Thoracic aorta (tissue), 2 donors: ENCODE measurements at places on chromosomes 7 and 10. TPM values are rescaled to one million over a fixed set of nuclear protein-coding genes. Genes with fewer than 3 reads are reported as not detected.

DNA sequence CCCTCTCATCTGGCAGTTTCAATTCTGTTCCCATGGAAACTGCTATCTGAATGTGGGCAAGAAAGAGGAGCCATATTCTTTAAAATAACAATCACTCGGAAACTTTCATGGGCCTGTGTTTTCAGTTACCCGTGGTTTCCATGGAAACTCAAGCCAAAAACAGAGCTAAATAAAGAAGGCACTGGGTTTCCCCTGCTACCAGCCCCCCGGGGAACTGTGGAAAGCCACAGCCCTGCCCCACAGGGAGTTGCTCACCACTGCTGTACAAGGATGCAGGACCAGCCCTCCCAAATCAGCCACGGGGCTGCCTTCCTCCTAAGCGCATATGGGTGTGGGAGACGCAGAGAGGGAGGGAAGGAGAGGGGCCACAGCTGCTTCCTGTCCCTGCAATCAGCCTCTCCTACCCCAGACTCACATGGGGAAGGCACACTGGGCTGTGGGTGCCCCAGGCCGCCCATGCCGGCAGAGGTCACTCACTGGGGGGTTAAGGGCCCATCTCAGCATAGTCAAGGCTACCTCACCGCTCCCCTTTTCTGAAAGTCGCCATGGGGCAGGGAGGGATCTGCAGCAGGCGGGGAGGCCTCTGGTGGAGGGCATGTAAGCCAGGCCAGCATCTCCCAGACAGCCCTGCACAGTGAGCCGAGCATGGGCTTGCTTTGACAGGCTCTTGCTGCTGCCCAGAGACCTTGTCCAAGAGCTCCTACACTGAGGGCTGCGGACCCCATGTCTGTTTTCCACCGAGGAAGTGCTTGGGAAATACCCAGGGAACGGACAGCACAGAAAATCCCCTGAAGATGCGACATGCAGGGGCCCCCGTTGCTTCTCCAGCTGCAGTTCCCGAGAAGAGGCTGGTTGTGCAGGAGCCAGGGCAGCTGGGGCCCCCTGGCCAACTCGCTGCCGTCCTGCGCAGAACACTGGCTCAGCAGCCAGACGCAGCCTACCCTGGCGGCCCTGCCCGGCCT, 157.3 kb upstream of the PPP2R2D start:
- peaks cover 8% of the 10 kb centered on the region for H3K4me1 ChIP-seq
- H3K4me3 ChIP-seq = no peak overlapping the region
- no peaks in the 10 kb centered on the region for H3K27me3 ChIP-seq
- no peak for DNase-seq
- H3K36me3 ChIP-seq = no peaks in the 10 kb centered on the region

- no peaks in the 10 kb centered on the region for H3K4me1 ChIP-seq
- no peaks in the 10 kb centered on the region for H3K36me3 ChIP-seq
- no peaks in the 10 kb centered on the region for H3K27me3 ChIP-seq
- H3K4me3 ChIP-seq = no peak overlapping the region
- DNase-seq = no peak
- H3K27ac ChIP-seq = no peak overlapping the region
These were observed 11.5 kb downstream of the SCRN1 start for GRCh38 chr7:29977886-29978651.

DNA sequence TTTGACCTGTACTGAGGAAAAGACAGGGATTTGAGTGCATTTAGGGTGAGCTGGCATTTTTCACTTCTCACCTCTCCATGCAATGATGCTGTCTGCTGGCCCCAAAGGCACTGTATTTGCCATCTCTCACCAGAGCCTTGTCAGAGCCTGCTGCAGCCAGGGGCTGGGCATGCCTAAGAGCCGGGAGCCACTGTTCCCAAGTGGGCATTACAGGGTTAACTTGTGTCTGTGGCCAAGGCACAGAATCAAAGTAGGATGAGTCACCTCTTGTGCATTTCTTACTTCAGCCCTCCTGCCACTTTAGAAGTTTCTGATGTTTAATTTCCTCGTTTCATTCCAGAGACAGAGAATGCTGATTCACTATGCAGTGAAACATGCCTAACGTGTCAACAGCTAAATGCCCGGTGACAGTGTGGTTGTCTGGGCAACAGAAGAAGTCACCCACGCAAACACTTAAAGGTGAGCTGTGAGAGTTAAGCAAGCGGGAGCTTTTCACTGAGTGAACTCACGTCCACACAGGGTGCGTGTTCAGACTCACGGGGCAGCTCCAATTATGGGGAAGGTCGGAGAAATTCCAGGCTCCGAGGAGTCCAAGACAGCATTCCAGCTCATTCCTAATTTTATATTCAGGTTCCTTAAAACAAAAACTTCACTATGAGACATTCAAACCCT, 57.1 kb upstream of the IGFBP3 start:
- H3K4me3 ChIP-seq = peak overlapping the region; percentile 54
- H3K27ac ChIP-seq = peak overlapping the region; percentile 91
- H3K4me1 ChIP-seq = peaks cover 48% of the 10 kb centered on the region

GRCh38 chr10:62658516-62658915, 146.0 kb upstream of the ADO start:
- H3K4me1 ChIP-seq = peaks cover 12% of the 10 kb centered on the region
- no peak overlapping the region for H3K27ac ChIP-seq
- H3K27me3 ChIP-seq = no peaks in the 10 kb centered on the region
- no peaks in the 10 kb centered on the region for H3K36me3 ChIP-seq
- no peak overlapping the region for H3K4me3 ChIP-seq

- no peak for DNase-seq
- no peak overlapping the region for H3K27ac ChIP-seq
- no peaks in the 10 kb centered on the region for H3K27me3 ChIP-seq
- no peak overlapping the region for H3K4me3 ChIP-seq
- H3K36me3 ChIP-seq = no peaks in the 10 kb centered on the region
- H3K4me1 ChIP-seq = no peaks in the 10 kb centered on the region
These were observed 258.0 kb upstream of the LYZL1 start for GRCh38 chr10:29030900-29031299.

DNA sequence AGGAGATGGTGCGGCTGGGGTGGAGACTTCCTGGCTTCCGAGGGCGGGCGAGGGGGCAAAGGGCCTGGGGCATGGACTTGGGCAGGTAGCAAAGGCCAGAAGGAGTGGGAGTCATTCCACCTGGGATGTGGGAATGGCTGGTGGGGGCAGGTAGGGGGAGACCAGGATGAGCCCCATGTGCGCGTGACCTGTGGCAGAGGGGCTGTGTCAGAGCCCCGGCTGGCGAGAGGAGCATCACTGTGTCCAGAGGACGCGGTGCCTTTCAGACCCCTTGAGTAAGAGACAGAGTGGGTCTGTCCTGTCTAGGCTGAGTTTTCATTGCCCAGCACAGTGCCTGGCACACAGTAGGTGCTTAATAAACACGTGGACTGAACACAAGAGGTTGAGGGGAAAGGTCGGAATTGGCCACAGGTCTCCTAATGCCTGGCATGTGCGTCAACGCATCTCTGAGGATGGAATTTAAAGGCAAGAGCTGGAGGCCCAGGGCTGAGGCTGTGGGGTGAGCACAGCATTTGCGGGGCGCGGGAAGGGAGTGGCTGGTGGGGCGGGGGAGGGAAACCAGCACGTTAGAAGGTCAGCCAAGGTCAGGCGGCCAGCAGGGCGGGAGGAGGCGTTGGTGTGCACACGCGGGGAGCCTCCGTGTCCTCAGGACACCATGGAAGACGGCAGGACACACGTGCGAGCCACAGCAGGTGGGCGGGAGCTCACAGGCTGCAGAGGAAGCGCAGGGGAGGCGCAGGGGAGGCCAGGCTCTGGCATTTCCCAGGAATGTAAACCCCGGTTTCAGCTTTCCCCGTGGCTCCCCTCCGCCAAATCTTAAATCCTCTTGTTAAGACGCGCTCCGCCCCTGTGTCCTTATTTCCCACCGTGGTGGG, 51.8 kb downstream of the CUX1 start:
- H3K4me3 ChIP-seq = no peak overlapping the region
- no peak overlapping the region for H3K27ac ChIP-seq
- no peaks in the 10 kb centered on the region for H3K36me3 ChIP-seq

GRCh38 chr10:66783316-66783715, 142.5 kb upstream of the LRRTM3 start:
- H3K27ac ChIP-seq = no peak overlapping the region
- H3K4me1 ChIP-seq = no peaks in the 10 kb centered on the region
- no peak for DNase-seq
- no peaks in the 10 kb centered on the region for H3K27me3 ChIP-seq
- no peaks in the 10 kb centered on the region for H3K36me3 ChIP-seq

DNA sequence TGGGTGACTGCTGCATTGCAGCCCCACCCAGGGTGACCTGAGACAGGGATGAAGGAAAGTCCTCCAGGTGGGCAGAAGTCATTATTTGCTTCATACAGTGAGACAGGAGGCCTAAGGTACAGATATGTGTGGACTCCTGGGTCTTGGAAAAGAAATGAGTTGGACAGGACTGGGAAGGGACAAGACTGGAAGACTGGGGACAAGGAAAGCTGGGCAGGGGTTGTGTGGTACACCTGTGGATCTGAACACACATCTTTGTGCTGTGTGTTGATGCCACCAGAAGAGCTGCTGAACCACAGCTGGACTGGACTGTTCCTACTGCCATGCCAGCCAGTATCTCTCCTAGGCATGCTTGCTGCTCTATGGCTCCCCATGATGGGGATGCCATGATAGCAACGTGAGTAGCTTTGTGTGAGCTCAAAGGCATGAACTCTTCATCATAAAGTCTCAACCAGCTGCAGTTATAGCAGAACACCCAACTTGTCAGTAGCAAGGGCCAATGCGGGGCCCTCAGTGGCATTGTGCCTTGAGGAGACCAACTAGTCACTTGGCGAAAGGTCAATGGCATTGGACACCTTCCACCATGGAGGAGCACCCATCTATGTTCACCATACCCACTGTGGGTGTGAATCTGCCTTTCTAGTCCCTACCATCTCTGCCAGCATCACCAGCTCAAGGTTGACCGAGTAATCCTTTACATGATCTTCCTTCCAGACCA, 76.0 kb upstream of the GRB10 start:
- H3K27me3 ChIP-seq = no peaks in the 10 kb centered on the region
- no peaks in the 10 kb centered on the region for H3K36me3 ChIP-seq
- H3K4me3 ChIP-seq = no peak overlapping the region
- H3K4me1 ChIP-seq = no peaks in the 10 kb centered on the region
- H3K27ac ChIP-seq = no peak overlapping the region

Gene URGCP
- 41.0 TPM for total RNA-seq

DNA sequence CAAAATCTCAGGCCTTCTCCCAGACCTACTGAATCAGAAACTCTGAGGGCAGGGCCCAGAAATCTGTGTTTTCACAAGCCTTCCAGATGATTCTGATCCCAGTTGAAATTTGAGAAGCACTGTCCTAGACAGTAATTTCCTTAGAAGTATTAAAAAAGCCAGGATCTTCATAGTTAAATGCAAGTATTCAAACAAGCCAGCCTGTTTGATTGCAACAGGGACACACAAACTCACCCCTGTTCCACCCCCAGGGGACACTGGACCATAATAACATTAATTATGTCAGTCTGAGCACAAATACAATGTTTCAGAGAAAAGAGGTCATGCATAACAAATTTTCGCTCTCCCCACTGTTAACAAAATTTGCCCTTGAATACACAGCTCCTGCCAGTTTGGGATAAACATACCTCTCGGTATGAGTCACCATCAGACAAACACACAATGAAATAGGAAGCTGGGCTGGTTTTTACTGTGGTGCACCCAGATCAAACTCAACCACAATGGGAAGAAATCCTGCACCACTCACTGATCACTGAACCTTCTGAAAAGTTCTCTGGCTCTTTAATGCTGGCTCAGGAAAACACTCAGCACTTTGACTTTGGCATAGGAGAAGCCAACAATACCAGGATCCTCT, 34.3 kb downstream of the ABLIM1 start:
- H3K36me3 ChIP-seq = no peaks in the 10 kb centered on the region
- peak overlapping the region; percentile 8 for H3K27ac ChIP-seq
- H3K27me3 ChIP-seq = no peaks in the 10 kb centered on the region
- DNase-seq = no peak
- H3K4me3 ChIP-seq = no peak overlapping the region

- H3K4me3 ChIP-seq = no peak overlapping the region
- no peaks in the 10 kb centered on the region for H3K27me3 ChIP-seq
- no peak overlapping the region for H3K27ac ChIP-seq
- no peak for DNase-seq
- H3K4me1 ChIP-seq = no peaks in the 10 kb centered on the region
- no peaks in the 10 kb centered on the region for H3K36me3 ChIP-seq
These were observed 440.0 kb downstream of the DNAJB9 start for GRCh38 chr7:109009636-109010035.

DNA sequence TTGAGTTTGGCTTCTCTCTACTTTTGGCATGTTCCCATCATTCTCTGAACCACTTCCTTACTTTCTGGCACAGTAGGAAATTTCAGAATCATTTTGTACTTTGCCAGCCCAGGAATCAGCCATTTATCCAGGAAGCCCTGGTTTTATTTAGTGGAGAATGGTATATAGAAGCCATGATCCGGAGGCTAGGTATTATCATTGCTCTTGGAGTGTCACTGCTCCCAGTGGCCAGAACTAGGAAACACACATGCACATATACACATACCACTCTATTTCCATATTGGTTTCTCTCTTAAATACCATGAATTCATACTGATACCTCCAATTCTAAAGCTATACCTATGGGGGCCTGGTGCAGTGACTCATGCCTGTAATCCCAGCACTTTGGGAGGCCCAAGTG, 36.3 kb downstream of the SUFU start:
- no peak overlapping the region for H3K4me3 ChIP-seq
- DNase-seq = no peak
- H3K36me3 ChIP-seq = no peaks in the 10 kb centered on the region

GRCh38 chr10:100341953-100342626, 4.9 kb upstream of the SCD start:
- no peak overlapping the region for H3K4me3 ChIP-seq
- no peak overlapping the region for H3K27ac ChIP-seq
- no peaks in the 10 kb centered on the region for H3K36me3 ChIP-seq
- no peaks in the 10 kb centered on the region for H3K4me1 ChIP-seq

Gene CLDN3
- total RNA-seq = not detected

DNA sequence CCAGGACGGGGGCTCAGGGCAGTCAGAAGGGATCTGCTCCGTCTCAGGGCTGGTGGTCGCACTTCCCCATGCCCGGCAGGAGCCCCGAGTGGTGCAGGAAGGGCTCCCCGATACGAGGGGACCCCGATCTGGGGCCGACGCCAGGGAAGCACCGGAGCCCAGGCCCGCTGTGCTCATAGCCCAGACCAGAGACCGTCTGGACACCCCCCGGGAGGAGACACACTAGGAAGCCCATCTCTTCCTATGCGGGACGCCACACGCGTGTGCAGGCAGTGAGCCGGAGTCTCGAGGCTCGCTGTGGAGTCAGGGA, 39.7 kb upstream of the PDGFA start:
- H3K27ac ChIP-seq = no peak overlapping the region
- no peaks in the 10 kb centered on the region for H3K27me3 ChIP-seq
- peaks cover 29% of the 10 kb centered on the region for H3K4me1 ChIP-seq
- H3K36me3 ChIP-seq = no peaks in the 10 kb centered on the region
- no peak for DNase-seq

GRCh38 chr10:69490876-69491275, 39.6 kb downstream of the TSPAN15 start:
- no peaks in the 10 kb centered on the region for H3K36me3 ChIP-seq
- H3K4me3 ChIP-seq = no peak overlapping the region
- no peaks in the 10 kb centered on the region for H3K27me3 ChIP-seq
- no peak for DNase-seq
- no peaks in the 10 kb centered on the region for H3K4me1 ChIP-seq

GRCh38 chr10:119026301-119027110, 3.0 kb upstream of the NANOS1 start:
- peak overlapping the region; percentile 91 for H3K27ac ChIP-seq
- DNase-seq = no peak

- H3K36me3 ChIP-seq = no peaks in the 10 kb centered on the region
- no peaks in the 10 kb centered on the region for H3K27me3 ChIP-seq
- no peak for DNase-seq
These were observed 124.3 kb downstream of the KLF6 start for GRCh38 chr10:3660753-3661152.
